Brain pericyte (primary cell): ENCODE measurements at places on chromosomes 4 and X.

GRCh38 chrX:48306175-48306574 lies 50.3 kb downstream of the SSX3 start:
- DNase-seq = no peak

- DNase-seq = no peak
Observed at GRCh38 chr4:73445383-73446335, 9.6 kb downstream of the AFP start.

GRCh38 chrX:146887020-146887419 lies 72.5 kb upstream of the CXorf51A start:
- DNase-seq = no peak

GRCh38 chr4:5666741-5667140 lies 41.6 kb downstream of the EVC2 start:
- no peak for DNase-seq

- no peak for DNase-seq
Observed at GRCh38 chrX:80120335-80120734, 105.8 kb downstream of the TBX22 start.
